ENCODE measurements at places on chromosomes 6 and 20.
A peak's percentile ranks its signal among the peaks of the same experiment; 100 is the strongest.

DNA sequence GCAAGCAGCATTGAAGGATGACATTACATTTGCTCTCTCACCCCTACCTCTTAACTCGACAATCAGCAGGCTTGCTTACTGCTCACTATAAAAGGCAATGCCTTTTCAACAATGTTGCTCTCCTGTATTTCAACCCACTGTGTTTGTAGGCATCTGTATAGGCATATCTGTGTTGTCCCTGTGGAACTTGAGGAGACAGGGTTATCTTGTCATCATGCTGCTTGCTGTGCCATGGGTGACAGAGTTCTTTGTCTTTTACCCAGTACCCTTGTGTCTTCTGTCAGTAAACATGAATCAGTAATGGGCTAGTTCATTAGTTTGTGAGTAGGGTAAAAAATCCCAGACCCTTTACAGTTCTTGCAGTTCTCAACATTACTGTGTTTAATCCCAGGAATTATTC, 25.2 kb downstream of the PHF3 start:
- DNase-seq: no peak

GRCh38 chr6:43451348-43451747, 4.0 kb downstream of the DLK2 start:
- no peak for DNase-seq

- DNase-seq: peak; percentile 30
These were observed 10.7 kb upstream of the ULBP3 start for GRCh38 chr6:150079604-150080003.

- DNase-seq: peak; percentile 33
These were observed 86.4 kb upstream of the TENT5A start for GRCh38 chr6:81838724-81839426.

GRCh38 chr20:33559212-33559611, 69.3 kb downstream of the CBFA2T2 start:
- no peak for DNase-seq

- DNase-seq: peak; percentile 97
These were observed 51.1 kb downstream of the TCP11 start for GRCh38 chr6:35089935-35090505.

DNA sequence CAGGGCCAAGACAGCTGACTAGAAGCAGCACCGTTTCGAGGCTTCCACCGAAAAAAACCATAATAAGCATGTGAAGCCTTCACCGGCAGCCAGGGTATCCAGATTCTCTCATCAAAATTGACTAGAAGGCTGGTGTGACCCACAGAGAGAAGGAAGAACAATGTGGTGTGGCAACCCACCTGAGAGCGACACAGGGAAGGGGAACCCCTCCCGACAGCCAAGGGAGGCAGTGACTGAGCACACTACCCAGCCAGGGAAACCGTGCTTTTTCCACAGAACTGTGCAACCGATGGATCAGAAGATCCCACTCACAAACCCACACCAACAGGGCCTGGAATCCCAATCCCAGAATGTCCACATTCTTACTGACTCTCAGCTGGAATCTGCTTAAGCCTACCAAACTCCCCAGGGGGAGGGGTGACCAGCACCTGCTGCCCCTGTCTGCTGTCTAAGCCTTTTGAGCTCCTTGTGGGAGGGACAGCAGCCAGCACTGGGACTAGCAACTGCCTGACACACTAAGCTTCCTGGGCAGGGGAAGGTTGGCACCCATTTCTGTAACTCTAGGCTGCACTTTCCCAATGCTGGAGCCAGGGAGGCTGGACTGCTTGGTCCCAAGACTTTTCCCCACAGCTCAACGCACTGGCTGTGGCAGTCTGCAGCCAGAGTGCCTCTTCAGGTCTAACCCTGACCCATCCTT, 231.9 kb upstream of the FAM83B start:
- DNase-seq: no peak

DNA sequence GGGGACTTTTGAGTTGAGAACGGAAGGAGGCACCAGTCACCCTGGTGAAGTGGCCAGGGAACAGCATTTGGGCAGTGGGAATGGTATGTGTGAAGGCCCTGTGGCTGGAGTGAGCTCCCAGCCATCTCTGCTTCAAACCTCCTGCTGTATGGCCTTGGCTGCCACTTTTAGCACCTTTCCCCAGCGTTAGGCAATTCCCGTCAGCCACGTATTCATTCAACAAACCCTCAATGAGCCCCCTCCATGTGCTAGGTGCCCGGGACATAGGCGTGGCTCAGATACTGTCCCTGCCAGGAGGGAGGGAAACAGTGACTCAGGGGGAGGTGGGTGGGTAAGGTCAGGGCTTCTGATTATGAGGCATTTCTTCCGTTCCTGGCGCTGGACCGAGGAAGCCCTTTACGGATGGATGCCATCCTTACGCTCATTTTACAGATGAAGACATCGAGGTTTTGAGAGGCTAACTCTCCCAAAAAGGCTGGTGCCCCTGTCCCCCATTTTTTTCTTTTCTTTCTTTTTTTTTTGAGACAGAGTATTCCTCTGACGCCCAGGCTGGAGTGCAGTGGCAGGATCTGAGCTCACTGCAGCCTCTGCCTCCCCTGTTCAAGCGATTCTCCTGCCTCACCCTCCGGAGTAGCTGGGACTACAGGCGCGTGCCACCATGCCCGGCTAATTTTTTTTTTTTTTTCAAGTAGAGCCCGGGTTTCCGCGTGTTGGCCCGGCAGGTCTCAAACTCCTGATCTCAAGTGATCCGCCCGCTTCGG, 37.5 kb downstream of the SRC start:
- peak; percentile 38 for DNase-seq

- peak; percentile 64 for DNase-seq
These were observed 41.7 kb downstream of the MOCS1 start for GRCh38 chr6:39892490-39893129.

GRCh38 chr6:41767112-41767833, 12.4 kb downstream of the FRS3 start:
- peak; percentile 75 for DNase-seq

DNA sequence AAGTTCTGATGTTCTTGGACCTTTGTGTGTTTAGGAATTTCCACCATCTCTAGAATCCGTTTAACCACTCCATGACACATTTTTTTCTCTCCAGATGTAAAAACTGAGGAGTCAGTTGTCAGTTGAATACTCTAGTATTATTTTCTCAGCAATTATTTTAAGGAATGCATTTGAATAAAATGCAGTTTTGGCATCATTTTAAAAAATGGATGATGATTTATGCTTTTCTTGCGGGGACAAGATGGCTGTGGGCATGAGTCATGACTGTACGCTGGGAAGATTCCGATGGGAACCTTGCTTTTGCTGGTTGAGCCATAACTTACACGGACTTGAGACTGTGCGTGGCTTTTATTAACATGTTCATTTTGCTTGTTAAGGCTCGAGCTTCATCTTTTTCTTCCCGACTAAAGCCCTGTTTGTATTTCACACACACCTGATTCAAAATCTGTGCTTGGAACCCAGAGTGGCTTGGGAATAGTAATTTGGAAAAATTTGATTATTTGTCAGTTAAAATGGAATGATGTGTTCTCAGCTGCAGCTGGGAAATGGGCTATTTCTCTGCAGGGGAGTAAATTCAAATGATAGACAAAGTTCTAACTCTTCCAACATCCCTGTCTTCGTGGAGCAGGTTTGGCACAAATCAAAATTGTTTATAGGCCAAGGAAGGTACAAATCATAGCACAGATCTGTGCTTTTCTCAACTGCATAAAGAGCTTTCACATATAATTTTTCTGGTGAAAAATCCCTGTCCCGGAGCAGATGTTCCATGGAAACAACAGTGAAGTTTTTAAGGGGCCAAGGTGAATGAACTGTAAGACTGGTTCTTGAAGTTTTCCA, 470.5 kb upstream of the JAG1 start:
- DNase-seq: peak; percentile 96

- no peak for DNase-seq
These were observed 9.1 kb downstream of the COL11A2 start for GRCh38 chr6:33183071-33183683.

DNA sequence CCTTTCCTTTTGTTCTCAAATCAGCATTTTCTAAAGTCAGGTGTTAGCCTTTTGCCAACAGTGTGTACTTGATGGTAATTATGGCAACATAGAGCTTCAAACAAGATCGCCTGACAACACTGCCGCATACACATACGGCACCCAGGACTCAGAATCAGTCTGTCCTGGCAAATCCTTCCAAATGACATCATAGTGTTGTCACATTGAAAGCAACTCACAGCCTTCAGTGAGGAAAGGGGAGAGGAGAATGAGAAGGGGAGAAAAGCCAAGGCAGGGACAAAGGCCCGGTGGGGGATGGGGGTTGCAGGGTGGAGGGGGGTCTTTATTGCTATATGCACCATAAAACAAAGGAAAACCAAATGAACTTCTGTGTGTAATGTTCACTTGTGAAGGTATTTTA, 65.7 kb upstream of the PTGIS start:
- no peak for DNase-seq

GRCh38 chr6:144853603-144854002, 568.5 kb downstream of the UTRN start:
- no peak for DNase-seq

DNA sequence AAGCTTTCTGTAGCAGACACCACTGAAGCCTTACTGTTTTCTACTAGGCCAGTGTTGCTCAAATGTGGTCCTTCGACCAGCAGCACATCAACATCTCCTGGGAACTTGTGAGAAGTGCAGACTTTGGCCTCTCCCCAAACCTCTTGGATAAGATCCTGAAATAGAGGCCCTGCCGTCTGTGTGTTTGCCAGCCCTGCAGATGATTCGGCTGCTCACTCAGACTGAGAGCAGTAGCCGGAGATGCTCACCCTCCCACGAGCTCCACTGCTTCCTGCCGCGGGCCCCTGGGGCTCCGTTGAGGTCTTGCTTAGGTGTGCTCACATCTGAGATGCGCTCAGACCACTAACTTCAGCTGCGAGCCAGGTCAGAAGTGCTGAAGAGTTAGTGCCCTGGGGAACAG, 129.5 kb upstream of the SSTR4 start:
- peak; percentile 62 for DNase-seq

DNA sequence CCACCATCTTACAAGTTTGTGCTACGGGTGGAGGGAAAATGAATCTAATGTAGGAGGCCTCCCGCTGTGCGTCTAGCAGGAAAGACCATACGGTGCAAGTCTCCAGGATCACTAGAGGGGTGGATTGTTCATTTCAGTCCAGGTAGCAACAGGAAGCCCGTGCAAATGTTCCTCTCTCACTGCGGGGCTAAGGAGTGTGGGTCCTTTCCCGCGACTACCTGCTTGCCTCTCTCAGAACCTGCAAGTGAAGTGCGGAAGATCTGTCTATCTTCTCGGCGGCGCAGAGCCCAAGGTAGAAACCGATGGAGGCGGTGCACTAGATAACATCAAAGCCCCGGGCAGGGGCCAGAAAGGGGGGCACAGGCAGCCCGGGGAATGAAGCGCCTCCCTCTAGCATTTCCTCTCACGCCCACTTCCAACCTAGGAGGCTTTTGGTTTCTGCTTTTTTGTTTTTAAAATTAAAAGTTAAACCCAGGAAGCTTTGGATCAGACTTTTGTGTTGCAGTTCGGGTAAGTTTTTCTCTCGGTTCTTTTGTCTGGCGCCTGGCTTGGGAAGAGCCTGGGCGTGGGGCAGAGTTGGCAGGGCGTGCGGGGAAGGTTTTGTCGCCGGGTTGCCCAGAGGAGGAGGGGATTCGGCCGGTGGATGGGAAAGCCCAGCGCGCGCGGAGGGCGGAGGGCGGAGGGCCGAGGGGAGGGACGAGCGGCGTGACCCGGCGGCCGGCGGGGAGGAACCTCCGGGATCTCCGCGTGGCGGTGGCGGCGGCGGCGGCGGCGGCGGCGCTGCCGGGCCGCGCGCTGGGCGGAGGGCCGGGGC, 3.5 kb upstream of the HIVEP1 start:
- peak; percentile 42 for DNase-seq

- DNase-seq: no peak
These were observed 66.3 kb downstream of the SMOC2 start for GRCh38 chr6:168507297-168507696.

GRCh38 chr6:167839755-167840154, 13.0 kb downstream of the AFDN start:
- no peak for DNase-seq

DNA sequence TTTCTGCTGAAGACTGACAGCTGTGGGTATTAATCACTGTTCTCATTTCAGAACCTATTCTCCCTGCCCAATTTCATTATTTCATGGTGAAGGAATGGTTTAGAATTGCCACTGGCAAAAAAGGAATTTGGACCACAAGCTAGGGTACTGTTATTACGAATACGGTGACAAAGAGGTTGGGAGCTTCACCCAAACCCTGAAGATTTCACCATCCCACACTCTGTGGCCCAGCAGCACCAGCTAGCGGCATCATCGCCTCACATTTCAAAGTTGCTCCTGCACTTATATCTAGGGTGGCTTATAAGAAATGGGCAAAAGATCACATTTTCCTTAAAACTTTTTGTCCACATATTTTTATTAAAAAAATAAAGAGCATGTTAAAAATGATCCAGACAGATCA, 236.1 kb downstream of the SYNDIG1 start:
- no peak for DNase-seq

DNA sequence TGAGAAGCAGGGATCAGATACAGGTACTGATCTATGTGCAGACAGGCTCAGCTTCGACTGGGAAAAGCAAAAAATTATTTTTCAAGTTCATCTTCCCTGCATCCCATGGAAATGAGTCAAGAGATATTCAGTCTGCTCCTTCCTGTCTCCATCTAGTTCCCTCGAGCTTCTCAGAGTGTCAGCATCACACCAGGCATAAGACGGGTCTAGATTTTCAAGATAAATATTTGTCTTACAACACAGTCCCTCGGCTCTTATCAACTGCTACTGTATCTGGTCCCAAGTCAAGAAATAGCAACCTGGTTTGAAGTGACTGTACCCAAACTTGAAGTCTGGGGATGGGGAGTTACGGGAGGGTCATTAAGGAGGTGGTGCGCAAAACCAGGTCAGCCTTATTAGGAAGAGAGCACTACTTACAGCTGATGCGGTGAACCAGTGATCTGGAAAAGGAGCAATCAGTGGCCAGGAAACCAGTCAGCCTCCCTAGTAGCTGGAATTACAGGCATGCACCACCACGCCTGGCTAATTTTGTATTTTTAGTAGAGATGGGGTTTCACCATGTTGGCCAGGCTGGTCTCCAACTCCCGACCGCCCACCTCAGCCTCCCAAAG, 29.7 kb downstream of the ZMYND8 start:
- DNase-seq: peak; percentile 78

- no peak for DNase-seq
These were observed 123.8 kb downstream of the FAM83B start for GRCh38 chr6:54970337-54970736.

DNA sequence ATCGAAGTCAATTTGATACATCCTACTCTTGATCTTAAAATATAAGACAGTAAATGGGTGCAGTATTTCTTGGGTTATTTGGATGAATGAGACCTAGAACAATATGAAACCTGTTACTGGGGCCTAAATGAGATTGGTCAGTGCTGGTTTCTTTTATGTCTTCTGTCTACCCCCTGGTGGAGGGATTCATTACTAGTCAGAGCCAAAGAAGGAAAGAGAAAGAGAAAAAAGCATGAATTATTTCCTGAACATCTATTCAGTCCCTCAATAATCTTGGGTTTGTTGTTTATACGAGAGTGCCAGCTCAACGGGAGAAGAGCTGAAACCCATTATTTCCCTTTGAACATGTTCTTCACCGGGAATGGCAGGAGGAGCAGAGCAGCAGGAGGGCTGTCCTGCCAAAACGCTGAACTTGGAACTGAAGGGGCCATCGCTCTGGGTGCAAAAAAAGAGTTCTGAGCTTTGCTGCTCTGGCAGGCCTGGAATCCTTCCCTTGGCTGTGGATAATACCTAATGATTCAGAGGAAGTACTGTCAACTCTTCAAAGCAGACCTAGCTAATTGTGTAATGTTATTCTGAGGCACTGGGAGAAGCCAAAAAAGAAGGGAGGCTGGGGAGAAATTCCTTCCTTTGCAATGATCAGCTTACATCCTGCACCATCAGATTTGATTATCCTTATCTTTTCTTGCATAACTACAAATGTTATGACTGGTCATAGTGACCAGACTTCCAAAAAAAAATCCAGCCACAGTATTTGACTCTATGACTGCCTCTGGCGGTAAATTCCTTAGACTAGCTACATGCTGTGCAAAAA, 72.0 kb downstream of the BLOC1S5 start:
- DNase-seq: peak; percentile 95
